Natural killer cell (primary cell): ENCODE measurements at places on chromosomes 5 and 9. TPM values are rescaled to one million over a fixed set of nuclear protein-coding genes. Genes with fewer than 3 reads are reported as not detected.

CARD9 gene
- 4.2 TPM for total RNA-seq

EPB41L4A gene
- total RNA-seq = 21.9 TPM

BNC2 gene
- total RNA-seq = 84.2 TPM

SAXO1 gene
- not detected for total RNA-seq

DNA sequence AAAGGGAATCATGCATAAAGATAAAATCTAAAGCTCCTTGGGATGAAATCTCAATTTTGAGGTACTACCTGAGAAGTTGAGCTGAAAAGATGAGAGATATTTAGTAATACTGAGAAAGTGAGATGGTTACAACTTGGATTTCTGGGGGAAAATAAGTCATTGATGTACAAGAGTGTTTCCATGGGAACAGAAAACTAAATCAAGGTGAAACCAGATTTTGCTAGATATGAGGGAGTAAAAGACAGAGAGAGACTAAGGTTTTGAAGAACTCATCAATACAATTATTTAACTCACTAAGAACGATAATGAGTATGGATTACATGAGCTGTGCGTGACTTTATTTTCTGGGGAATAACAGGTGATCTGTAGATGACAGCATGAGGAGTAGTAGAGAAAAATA, 10.2 kb upstream of the ST8SIA4 start:
- DNase-seq = no peak
- H3K4me3 ChIP-seq = no peak overlapping the region
- H3K4me1 ChIP-seq = no peaks in the 10 kb centered on the region
- H3K27ac ChIP-seq = no peak overlapping the region
- H3K36me3 ChIP-seq = no peaks in the 10 kb centered on the region

DNA sequence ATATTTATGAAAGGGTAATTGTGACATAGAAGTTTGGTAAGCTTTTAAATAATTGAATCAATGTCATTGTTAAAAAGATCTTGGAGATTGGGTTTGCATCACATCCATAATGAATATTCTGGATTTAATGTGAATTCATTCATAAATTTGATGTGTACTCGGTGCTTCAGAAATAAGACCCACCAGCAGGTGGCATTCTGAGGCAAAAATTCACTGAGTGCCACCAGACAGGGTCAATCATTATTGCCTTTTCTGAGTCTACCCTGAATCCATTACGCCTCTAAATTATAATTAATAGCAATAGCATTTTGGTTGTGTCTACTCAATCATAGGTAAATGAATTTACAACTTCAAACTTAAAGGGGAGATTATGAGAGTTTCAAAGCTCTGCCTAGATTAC, 1.0 kb downstream of the TRPC7 start:
- no peaks in the 10 kb centered on the region for H3K27me3 ChIP-seq
- DNase-seq = no peak
- no peaks in the 10 kb centered on the region for H3K36me3 ChIP-seq
- H3K4me1 ChIP-seq = no peaks in the 10 kb centered on the region

- DNase-seq = no peak
- H3K27ac ChIP-seq = no peak overlapping the region
- H3K27me3 ChIP-seq = no peaks in the 10 kb centered on the region
- H3K4me1 ChIP-seq = no peaks in the 10 kb centered on the region
These were observed 33.0 kb downstream of the PPARGC1B start for GRCh38 chr5:149762958-149763630.

DNA sequence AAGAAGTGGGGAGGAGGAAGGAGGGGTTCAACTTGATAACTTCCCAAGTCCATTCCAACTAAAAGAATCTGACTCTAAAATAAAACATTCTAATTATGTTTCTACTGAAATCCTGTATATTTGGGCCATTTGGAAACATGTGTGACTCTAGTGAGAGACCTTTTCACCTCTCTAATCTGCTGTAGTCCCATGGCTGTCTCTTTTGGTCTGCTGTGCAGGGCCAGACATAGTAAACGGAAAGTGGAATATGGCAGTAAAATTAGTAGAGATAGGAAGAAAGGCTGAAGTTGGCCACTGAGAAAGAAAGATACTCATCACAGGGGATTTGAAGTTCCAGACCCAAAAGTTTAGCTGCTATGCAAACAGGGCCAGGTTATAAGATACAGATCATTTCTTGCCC, 15.9 kb downstream of the RFX3 start:
- no peak overlapping the region for H3K4me3 ChIP-seq
- H3K4me1 ChIP-seq = no peaks in the 10 kb centered on the region
- no peak overlapping the region for H3K27ac ChIP-seq
- H3K36me3 ChIP-seq = no peaks in the 10 kb centered on the region

GRCh38 chr5:111478266-111478665, 34.1 kb downstream of the STARD4 start:
- no peaks in the 10 kb centered on the region for H3K4me1 ChIP-seq
- no peaks in the 10 kb centered on the region for H3K36me3 ChIP-seq
- DNase-seq = no peak
- H3K4me3 ChIP-seq = no peak overlapping the region

DNA sequence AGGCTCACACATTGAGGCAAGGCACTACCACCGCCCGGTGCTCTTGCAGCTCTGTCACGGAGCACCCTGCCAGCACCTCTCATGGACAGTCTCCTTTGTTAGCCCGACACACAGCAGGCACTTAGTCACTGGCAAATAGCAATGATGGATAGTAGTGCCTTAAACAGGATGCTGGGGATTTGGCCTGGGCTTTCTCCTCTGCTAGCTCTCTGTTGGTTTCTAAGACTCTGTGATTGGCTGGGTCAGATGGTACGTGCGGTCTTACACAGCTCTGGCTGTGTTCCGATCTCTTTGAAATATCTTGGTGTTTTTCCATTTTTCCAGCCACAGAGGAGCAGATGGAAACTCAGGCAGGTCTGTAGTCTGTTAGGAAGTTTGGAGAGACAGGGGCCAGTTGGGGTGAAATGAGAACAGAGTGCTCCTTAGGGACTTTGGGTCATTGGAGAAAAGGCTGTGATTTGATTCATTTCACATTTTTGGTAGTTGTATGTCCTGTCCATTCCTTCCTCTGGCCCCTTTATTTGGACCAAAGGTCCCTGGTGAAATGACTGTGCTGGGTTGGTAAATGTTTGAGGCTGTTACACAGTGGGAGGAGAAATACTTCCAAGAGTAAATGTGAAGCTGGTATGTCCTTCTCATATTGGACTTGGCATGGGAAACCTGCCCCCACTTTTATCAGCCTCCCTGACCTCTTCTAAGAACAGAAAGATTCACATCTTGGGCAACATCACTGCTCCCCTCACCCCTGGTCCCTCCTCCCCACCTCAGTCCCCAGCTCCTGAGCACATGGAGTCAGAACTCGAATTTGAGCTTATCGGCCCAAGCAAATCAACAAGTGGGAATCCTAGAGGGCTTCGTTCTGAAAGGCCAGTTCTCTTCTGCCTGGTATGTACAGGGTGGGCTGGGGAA, 3.4 kb downstream of the SMIM3 start:
- peaks cover 49% of the 10 kb centered on the region for H3K4me1 ChIP-seq
- no peak overlapping the region for H3K27ac ChIP-seq
- H3K36me3 ChIP-seq = no peaks in the 10 kb centered on the region
- H3K27me3 ChIP-seq = no peaks in the 10 kb centered on the region
- DNase-seq = no peak

DNA sequence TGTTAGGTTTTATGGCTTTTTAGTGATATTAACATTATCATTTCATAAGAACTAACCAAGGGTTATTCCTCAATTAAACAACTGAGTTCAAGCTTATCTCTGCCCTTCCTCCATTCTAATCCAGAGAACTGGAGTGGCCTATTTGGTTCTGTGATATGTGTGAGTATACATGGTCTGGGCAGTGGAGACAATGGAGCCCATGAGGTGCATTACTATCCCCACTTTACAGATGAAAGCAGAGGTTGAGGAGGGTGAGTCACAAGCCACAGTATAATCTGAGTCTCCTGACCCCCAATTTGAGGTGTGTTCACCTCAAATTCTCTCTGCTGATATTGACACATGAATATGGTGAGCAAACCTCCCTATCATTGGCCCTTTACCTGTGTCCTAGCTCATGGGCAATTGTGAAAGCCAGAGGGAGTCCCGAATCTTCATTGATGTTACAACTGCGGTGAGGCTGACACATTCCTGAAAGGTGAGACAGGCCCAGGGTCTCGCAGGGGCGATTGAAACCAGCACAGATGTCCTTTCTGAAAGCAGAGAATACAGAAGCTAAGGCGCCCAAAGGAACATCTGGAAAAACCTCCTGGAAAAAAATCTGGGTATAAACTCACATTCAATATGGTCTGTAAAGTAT, 217.2 kb downstream of the TARS1 start:
- no peaks in the 10 kb centered on the region for H3K27me3 ChIP-seq
- H3K36me3 ChIP-seq = no peaks in the 10 kb centered on the region
- H3K4me1 ChIP-seq = no peaks in the 10 kb centered on the region
- H3K27ac ChIP-seq = no peak overlapping the region

DNA sequence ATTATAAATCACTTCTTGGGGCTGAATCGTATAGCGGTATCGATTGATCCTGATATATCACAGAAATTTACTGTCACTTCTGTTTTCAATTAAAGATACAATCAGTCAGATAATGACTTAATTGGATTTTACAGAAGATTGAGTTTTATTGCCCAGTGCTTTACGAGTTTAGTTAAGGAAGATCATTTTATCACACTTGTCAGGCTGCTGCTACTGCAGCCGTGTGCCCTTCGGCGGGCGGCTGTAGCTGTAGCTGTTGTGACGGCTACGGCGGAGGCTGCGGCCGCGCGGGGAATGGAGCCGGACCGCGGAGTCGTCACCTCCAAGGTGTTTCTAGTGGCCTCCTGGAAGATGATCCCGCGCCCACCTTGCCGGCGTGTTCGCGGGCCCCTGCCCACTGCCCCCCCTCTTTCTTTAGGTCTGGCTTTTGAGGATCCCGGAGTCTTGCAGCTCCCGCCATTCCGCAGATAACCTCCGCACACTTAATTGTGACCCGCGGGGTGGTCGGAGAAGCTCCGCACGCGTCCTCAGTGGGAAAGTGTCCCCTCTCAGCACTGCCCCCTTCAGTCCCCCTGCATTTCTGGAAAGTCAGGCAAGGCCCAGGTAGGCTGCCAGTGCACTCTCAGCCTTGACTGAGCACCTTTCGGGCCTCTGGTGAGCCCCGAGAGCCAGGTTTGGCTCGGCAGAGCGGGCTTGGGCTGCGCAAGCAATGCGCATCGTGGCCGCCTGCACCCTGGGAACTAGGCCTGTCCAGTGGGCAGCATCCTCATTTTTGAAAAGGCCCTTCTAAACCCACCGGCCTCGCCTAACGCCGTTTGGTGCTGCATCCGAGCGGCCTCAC, 6.9 kb upstream of the DMRT3 start:
- no peak for DNase-seq
- H3K4me3 ChIP-seq = no peak overlapping the region
- no peaks in the 10 kb centered on the region for H3K36me3 ChIP-seq

- no peak overlapping the region for H3K4me3 ChIP-seq
- no peak overlapping the region for H3K27ac ChIP-seq
- H3K4me1 ChIP-seq = no peaks in the 10 kb centered on the region
- H3K36me3 ChIP-seq = no peaks in the 10 kb centered on the region
These were observed 1427.7 kb upstream of the C9orf72 start for GRCh38 chr9:29001006-29001405.

- no peak overlapping the region for H3K27ac ChIP-seq
- no peaks in the 10 kb centered on the region for H3K4me1 ChIP-seq
- no peak for DNase-seq
- no peaks in the 10 kb centered on the region for H3K36me3 ChIP-seq
- H3K27me3 ChIP-seq = no peaks in the 10 kb centered on the region
These were observed 35.8 kb upstream of the ATG10 start for GRCh38 chr5:81936066-81936465.

DNA sequence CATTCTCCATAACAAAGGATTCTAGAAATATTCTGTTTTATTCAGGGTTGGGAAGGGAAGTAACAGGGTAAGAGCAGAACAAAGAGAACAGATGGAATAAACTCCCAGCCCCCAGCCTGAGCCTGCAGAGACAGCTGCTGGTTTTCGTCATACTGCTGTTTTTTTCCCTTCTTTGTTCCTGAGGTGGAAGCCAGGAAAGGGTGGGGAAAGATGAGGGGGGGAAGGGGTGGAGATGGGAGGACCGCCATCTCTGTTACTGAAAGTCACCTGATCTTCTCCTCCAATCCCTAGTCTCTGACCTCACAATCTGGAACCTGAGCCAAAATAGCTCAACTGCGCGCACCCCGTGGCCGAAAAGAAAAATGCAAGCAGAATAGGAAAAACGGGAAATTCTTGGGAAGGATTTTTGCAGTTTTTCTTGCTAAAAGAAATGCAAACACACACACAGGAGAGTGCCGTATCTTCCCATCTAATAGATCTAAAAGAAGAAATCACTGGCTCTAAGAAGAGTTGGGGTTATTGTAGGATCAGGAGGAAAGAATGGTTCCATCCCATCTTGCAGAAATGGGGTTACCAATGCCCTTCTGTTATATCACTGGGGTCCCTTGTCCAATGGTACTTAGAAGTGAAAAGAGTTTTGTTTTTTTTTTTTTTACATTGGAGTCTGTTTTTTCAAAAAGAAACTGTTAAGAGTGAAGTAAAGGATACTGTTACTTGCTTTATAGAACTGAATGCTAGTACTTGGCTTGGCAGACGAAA, 57.9 kb downstream of the DIAPH1 start:
- peaks cover 5% of the 10 kb centered on the region for H3K4me1 ChIP-seq
- peaks cover 75% of the 10 kb centered on the region for H3K36me3 ChIP-seq
- no peak for DNase-seq
- H3K4me3 ChIP-seq = no peak overlapping the region
- H3K27me3 ChIP-seq = no peaks in the 10 kb centered on the region

DNA sequence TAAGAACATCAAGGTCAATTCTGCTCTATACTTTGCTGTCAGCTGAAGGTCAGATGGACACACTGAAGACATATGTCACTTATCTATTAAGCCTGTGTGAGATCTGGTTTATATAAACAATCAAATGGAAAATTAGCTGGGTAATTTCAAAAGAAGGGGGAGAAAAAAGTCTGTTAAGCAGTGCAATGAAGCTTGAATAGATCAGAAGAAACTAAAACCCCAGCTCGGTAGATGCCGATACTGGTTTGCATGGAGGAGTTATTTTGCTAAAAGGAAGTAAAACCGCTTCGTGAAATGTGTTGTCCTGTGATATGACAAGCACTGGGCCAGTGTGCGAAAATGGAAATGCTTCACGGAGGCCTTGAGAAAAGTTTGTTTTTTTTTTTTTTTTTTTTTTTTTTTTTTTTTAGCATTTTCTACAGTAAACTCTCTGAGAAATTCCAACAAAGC, 148.8 kb downstream of the MEF2C start:
- no peak overlapping the region for H3K4me3 ChIP-seq
- no peaks in the 10 kb centered on the region for H3K36me3 ChIP-seq
- peak; percentile 17 for DNase-seq
- peak overlapping the region; percentile 66 for H3K27ac ChIP-seq
- no peaks in the 10 kb centered on the region for H3K27me3 ChIP-seq

GRCh38 chr5:95565280-95565920, 10.5 kb downstream of the ARSK start:
- H3K4me3 ChIP-seq = no peak overlapping the region
- no peaks in the 10 kb centered on the region for H3K27me3 ChIP-seq
- H3K27ac ChIP-seq = no peak overlapping the region

GRCh38 chr5:74500110-74500917, 140.2 kb downstream of the ENC1 start:
- no peak overlapping the region for H3K27ac ChIP-seq
- H3K36me3 ChIP-seq = no peaks in the 10 kb centered on the region
- no peaks in the 10 kb centered on the region for H3K27me3 ChIP-seq
- H3K4me3 ChIP-seq = no peak overlapping the region
- no peaks in the 10 kb centered on the region for H3K4me1 ChIP-seq

- H3K27me3 ChIP-seq = no peaks in the 10 kb centered on the region
- H3K4me1 ChIP-seq = no peaks in the 10 kb centered on the region
- DNase-seq = no peak
- H3K36me3 ChIP-seq = no peaks in the 10 kb centered on the region
- H3K27ac ChIP-seq = no peak overlapping the region
These were observed 6.9 kb upstream of the IGFBPL1 start for GRCh38 chr9:38431116-38431515.
